ENCODE measurements at places on chromosomes 3 and 15. TPM values are rescaled to one million over a fixed set of nuclear protein-coding genes. Genes with fewer than 3 reads are reported as not detected.

- no peak for DNase-seq
Observed at GRCh38 chr3:192833177-192833890, 84.3 kb downstream of the MB21D2 start.

The MORC1 gene
- total RNA-seq: not detected

GRCh38 chr3:13189639-13190377, 116.6 kb upstream of the IQSEC1 start:
- DNase-seq: peak; percentile 81

- DNase-seq: no peak
Observed at GRCh38 chr15:27353856-27354255, 382.9 kb downstream of the GABRG3 start.

GRCh38 chr3:35677797-35678196, 38.5 kb downstream of the ARPP21 start:
- DNase-seq: no peak

DNA sequence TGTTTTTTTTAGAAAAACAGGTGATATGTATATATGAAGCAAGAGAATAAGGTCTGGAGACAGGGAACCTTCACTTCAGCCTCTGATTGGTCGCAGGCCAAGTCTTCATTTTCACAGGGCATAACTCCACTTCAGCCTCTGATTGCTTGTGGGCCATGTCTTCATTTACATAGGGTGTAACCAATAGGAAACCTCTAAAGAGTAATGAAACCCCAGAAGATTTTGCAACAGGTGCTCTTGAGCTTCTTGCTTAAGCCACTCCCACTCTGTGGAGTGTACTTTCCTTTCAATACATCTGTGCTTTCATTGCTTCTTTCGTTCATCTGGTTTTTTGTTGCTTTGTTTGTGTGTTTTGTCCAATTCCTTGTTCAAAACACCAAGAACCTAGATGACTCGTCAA, 22.6 kb upstream of the SCG3 start:
- DNase-seq: no peak

GRCh38 chr15:62119227-62119864, 45.7 kb downstream of the C2CD4B start:
- no peak for DNase-seq

DNA sequence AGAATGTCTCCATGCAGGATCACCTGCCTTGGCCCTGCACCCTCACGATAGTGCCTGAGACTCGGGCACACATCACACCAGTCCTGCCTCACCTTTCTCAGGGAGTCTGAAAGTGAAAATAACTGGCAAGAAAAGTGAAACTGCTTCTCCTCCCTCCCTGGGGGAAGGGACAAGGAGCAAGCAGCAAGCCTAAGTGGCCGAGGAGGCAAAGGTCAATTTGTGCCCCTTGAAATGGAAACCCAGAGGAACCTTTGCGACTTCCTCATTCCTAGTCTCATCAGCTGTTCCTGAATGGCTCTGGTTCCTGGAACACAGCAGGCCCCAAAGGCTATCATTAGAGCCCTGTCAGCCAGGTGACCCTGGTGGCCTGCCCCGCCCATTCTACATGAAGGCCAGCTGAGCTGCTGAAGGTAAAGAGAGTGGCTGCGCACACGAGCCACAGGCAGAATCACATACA, 28.0 kb upstream of the SLCO2A1 start:
- peak; percentile 54 for DNase-seq

DNA sequence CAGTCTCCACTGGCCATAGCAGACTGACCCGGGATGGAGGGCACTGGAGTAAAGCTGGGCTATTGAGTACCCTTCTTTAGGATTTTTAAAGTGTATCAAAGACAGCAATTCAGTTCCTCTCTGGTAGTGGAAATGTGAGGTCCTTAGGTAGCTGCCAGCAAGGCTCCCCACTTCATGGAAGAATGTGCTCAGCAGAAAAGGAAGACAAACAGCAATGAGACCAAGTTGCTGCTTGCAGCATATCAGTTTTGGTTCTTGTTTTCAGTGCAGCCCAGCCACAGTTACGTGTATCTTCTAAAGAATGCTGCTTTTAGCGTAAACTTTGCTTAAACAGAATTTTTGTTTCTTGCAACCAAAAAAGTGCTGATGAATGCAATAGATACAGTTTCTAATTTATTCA, 374.0 kb upstream of the CBLB start:
- no peak for DNase-seq

GRCh38 chr3:128011140-128011539, 41.1 kb upstream of the SEC61A1 start:
- DNase-seq: no peak
